ENCODE measurements at places on chromosomes 2 and 18.

GRCh38 chr2:85584354-85584856, at the start of gene VAMP5:
Gene VAMP5, plus strand, starts transcription at chr2:85584431. Its CDS starts 60 bp downstream, at chr2:85584491.
- peak; percentile 37 for DNase-seq

DNA sequence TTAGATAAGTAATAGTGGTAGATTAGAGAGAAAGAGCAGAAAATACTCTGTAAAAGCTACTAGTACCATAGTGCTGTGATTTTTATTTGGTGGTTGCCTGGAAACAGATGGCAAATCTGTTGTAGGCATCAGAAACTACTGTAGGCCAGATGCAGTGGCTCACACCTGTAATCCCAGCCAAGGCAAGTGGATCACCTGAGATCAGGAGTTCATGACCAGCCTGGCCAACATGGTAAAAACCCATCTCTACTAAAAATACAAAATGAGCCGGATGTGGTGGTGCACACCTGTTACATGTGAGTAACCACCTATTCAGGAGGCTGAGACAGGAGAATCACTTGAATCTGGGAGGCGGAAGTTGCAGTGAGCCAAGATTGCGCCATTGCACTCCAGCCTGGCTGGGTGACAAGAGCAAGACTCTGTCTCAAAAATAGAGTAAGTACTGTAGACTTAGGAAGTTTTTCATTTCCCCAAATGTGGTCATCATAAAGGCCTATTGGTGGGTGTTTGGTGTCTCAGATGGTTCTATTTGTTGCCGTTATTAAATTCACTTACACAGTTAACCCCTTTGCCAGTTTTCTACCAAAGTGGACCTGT, 79.6 kb downstream of the SPTBN1 start:
- DNase-seq = no peak

- no peak for DNase-seq
These were observed 300.8 kb upstream of the MEX3C start for GRCh38 chr18:51498085-51498855.

GRCh38 chr18:12015416-12016062, 34.2 kb downstream of the IMPA2 start:
- no peak for DNase-seq

DNA sequence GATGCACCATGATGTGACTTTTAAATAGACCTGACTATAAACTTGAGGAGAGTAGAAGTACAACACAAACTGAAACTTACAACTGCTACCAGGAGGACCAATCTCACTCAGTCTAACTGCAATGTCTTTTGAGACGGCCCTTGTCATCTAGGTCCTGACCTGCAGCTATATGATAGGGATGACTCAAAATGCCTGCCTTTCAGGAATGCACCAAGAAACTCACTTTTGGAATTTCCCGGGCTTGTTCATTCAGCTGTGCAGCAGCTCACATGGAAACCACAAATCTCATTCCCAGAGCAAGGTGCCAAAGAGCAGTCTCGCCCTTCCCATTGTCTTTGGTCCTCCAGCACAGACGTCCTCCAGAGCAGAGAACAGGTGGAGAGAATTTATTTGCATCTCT, 113.7 kb downstream of the SPOPL start:
- no peak for DNase-seq

DNA sequence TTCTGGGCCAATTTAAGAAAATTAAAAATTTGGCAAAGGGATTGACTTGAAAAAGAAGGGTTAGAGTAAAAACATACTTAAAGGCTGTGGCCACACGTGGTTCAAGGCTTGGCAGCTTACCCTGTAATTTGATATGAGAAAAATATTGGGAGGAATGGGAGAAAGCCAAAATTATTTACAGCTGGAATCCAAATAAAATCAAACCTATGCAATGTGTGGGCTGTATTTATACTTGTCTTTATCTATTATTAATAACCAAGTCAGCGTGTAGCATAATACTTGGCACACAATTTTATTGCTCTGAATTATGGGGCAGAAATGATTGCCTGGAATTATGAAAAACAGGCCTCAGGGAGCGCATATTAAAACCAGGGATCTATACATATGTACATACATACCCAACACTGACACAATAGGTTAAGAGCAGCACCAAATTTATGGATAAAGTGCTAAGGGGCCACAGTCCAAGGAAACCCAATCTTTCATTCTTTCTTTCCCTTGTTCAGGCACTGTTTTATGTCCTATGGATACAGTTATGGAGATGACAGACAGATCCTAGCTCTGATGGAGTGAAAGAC, 35.6 kb downstream of the FAM124B start:
- DNase-seq = no peak

DNA sequence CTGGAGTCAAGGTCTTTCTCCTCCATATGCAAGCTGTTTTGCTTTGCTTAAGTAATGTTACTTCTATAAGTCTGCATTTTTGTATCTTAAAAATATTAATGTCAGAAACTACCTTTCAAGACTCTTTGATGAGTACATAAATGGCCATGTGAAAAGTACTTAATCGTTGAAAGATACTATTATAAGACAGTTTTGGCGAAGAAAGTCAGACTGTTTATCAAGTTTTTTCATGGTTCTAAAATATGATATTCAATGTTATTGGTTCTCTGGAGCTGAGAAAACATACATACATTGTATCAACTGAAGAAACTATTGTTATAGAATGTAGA, 25.1 kb downstream of the FBXO48 start:
- no peak for DNase-seq

GRCh38 chr2:189318761-189319160, 122.5 kb upstream of the WDR75 start:
- DNase-seq = no peak

DNA sequence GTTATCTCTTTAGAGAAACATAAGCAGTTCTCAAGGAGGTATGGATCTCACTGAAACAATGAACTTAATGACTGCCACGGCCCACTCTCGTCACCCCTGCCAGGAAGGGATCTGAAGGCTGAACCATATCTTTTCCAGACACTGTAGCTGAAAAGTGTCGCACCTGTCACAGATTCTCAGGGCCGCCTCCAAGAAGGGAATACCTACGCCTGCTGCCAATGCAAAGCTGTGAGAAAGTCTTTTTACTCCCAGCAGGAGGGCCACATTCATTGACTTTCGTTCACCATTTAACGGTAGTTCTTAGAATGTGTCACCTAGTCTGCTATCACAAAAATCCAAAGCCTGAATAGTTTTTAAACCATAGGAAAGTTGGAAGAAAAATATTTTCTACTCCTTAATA, 66.7 kb upstream of the SH3BP4 start:
- no peak for DNase-seq

GRCh38 chr2:68715353-68716041, 19.1 kb upstream of the ARHGAP25 start:
- no peak for DNase-seq

DNA sequence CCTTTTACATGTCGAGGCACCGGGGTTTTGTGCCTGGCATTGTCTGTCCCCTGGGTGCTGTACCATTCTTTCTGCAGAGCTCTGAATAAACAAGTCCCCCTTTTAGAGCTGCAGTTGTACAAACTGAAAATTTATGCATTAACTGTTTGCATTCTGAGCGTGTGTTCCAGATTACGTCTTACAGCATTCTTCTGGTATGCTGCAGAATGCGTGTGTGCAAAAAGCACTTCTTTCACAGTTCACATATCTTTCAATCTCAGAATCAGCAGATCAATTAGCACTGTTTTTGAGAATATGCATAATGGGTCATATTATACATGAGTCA, 27.5 kb downstream of the MEIS1 start:
- no peak for DNase-seq

GRCh38 chr2:193695367-193695766, 1500.6 kb upstream of the TMEFF2 start:
- no peak for DNase-seq

DNA sequence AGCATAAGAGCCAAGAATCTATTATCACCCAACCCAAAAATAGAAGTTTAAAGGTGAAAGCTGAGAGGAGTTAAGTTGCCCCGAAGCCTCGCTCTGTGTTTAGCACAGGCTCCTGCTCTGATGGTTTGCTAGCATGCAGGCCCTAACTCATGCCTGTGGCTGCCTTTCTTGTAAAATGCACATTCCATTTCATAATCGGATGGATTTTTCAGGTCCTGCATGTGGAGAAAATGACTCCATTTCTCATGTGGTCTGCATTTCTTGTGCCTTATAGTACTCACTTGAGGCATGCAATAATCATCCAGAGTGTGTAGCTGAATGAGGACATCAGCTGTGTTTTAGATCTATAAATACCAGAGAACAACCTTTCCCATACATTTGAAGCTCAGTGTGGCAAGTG, 381.8 kb downstream of the CPS1 start:
- no peak for DNase-seq

- DNase-seq = no peak
These were observed 54.3 kb downstream of the TTC32 start for GRCh38 chr2:19847486-19847885.

DNA sequence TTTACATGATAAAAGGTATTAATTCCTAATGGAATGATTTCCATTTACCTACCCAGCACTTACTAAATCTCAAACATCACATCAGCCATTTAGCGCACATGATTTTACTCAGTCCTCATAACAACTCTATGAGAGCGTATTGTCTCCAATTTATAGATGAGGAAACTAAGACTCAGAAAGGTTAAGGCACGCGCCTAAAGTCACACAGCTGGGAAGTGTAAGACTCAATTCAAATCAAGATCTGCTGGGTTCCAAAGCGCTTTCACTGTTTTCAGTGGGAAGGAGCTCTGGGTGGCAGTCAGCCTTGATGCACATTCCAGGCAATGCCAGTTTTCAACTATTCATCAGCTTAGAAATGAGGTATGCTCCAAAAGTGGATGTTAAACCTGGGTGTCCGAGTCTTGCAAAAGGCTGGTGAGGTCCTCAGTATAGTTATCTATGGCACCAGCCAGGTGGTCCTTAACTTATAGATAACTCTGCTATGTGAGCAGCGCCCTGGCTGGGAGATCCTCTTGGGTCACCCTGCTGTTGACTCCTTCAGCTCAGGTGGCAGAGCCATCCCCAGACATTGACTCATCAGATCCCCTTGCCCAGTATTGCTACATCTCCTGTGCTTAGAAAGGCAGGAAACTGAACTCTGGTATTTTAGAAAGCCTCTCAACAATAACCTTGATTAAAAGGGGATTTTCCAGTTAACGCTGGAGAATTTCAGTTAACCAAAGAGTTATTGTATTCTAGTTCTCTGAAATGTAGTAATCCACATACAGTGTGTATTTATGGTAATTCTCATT, 47.1 kb downstream of the SLC4A1AP start:
- DNase-seq = no peak

GRCh38 chr2:178363252-178363651, 87.7 kb downstream of the PRKRA start:
- no peak for DNase-seq

- DNase-seq = no peak
These were observed 6.3 kb upstream of the ADGRF3 start for GRCh38 chr2:26352892-26353291.

GRCh38 chr18:62152844-62153243, 34.0 kb downstream of the PIGN start:
- DNase-seq = no peak

- DNase-seq = no peak
These were observed 16.5 kb upstream of the OR6B3 start for GRCh38 chr2:240069829-240070228.

DNA sequence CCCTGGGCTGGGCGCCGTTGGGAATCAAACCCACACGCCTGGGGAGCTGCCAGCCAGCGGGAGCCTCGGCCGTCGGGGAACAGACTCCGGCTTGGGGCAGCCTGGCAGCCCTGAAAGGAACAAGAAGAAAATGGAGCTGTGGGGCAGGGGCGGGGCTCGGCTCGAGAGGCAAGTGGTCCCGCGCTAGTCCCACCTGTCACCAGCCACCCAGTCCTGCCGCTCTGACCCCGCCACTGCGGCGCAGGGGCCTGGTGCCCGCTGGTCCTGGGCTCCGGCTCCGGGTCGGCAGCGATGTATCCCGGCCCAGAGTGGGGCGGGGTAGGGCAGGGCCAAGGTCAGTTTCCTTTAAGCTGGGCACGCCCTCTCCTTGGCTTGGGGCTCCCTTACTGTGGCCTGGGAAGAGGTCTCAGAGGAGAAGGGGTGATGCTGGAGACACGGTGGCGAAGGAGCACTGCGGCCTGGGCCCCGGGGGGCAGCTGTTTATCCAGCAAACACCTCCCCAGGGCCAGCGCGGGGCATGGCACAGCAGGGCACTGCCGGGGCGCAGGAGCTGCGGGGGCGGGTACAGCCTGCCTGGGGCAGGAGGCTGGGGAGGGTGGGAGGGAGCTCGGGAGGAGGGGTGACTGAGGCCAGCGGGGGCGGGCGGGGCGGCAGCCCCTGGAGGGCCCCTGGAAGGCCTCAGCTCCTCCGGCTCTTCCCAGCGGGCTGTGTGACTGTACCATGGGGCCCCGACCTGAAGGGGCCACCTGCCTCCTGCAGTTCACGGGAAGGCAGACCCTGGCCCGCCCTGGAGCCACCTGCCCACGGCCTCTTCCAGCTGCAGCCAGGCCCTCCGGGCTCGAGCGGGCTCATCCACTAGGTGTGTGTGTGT, 15.6 kb downstream of the ODC1 start:
- no peak for DNase-seq

DNA sequence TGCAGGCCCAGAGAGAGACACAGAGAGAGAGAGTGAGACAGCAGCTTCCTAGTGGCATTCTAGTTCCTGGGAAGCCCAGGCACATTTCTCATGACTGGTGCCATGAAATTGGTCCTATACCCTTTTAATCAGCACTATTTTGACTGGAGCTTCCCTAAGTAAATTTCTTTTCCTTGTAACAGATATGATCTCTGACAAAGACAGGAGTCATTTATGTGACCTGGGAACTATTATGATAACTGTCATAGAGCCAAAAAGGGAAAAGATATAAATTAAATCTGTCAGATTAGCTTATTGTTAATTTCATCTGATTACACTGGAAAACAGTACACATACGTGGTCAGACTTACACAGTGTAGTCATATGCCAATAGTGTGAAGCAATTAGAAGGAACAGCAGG, 161.3 kb upstream of the HNRNPA3 start:
- no peak for DNase-seq

DNA sequence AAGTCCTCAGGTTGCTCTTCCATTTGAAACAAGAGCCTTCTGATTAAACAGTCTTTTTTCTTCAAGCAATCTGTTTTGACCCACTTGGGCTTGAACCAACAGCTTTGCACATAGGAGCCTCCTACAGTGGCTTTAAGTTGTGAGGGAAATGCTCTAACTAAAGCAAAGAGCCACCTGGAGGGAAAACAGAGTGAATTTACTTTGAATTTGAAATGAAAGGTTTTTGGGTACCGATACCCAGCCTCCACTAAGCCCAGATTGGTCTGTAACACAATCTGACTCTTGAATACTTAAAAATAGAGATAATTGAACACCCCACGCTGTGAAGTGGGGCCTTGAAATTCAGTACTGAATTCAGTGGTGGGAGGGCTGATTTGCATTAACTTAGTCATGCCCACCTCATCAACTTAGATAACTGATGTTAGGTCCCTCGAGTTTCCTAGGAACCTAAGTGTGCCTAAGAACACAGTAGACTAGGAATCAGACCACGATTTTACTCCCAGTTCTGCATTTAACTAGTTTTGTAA, 56.3 kb upstream of the ACVR1C start:
- no peak for DNase-seq
